ENCODE measurements at places on chromosomes 12 and 14.

GRCh38 chr14:72305561-72305960, 373.3 kb downstream of the RGS6 start:
- no peak for DNase-seq

- DNase-seq = peak; percentile 13
These were observed 102.4 kb downstream of the ESR2 start for GRCh38 chr14:64191756-64192155.

DNA sequence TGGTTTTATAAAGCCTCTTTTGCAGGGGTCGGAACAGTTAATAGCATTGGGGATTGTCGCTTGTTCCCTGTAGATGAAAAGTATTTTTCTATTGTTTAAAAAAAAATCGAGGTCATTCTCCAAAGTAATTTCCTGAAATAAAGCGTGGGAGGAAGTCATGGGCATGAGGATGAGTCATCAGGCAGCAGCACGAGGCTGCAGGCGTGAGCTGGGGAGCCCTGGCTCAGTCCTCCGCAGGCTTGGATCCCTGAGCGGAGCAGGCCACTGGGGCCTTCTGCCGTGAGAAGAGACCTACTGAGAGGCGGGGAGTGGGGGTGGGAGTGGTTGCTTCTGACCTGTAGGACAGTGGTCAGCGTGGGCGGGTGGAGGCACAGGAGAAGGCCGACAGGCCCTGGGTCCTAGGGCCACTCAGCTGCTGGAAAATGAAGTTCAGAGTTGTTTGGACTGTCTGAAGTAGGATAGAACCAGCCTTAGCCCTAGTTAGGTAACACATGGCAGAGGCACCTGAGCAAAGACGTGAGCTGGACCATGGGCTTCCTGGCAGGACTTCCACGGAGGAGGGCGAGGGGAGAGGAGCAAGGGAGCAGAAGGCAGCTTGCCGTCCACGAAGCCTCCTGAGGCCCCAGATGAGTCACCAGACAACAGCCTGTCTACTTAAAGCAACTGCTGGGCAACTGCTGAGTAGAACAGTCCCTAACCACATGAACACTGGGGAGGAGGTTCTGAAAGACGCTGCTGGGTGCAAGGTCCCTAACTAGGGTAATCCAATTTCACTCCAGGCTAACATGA, 21.1 kb upstream of the LGALS3 start:
- peak; percentile 81 for DNase-seq

GRCh38 chr12:118689793-118690192, 291.5 kb upstream of the SRRM4 start:
- no peak for DNase-seq

DNA sequence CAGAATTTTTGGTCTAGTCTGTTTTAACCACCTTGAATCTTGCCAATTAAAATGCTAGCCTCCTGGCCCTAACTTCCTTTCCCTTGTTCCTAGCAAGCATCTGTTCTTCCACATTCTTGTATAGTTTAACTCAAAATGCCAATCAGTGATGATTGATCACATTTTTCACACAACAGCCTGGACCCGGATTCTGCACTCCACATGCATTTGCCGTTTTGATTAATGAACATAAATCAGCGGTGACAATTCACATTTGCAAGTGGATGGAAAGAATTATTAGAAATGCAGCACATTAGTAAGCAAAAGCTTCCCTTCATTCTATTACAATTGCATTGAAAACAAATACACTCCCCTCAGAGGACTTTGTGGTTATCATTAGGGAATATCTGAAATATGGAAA, 83.4 kb downstream of the PDZRN4 start:
- no peak for DNase-seq

DNA sequence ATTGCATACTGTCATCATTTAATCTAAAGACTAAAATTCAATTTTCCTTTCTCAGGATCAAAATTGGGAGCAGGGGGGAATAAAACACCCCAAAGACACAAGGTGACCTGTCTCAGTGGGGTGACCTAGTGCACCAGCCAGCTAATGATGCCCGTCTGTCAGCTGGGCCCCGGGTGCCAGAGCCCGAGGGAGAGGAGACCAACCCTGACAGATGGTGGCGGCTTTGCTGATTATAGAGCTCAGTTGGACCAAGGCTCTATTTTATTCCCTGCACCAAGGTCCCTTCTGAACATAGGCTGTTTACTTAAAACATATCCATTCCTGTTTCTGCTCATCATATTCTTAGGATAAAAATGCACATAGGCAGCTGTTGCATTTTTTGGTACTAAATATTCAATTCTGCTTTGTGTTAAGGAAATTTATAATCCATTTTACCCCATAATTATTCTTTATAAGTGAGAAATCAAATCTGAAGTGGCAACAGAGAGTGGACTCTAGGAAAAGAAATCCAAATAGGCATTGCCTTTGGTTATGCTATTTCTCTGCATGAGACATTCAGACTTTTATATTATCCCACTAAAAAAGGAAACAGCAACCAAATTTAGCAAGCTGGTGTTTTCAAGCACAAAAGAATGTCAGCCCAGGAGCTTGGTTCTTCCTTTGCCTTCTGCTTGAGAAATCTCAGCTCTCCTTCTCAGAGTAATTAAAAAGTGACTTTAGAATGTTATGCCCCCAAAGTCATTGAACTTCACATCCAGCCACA, 96.8 kb upstream of the IFNG-AS1 start:
- no peak for DNase-seq

- no peak for DNase-seq
These were observed 23.3 kb downstream of the C14orf132 start for GRCh38 chr14:96062506-96062905.

GRCh38 chr12:82473111-82473754, 114.9 kb downstream of the METTL25 start:
- no peak for DNase-seq

- DNase-seq = no peak
These were observed 6.8 kb downstream of the RASSF9 start for GRCh38 chr12:85829391-85829790.

- DNase-seq = no peak
These were observed at the start of gene SMOC1 for GRCh38 chr14:69879175-69880043. Gene SMOC1, plus strand, starts transcription at chr14:69879416. Its CDS starts 263 bp downstream, at chr14:69879679.

GRCh38 chr12:106249411-106250135, 1.8 kb upstream of the CKAP4 start:
- no peak for DNase-seq

DNA sequence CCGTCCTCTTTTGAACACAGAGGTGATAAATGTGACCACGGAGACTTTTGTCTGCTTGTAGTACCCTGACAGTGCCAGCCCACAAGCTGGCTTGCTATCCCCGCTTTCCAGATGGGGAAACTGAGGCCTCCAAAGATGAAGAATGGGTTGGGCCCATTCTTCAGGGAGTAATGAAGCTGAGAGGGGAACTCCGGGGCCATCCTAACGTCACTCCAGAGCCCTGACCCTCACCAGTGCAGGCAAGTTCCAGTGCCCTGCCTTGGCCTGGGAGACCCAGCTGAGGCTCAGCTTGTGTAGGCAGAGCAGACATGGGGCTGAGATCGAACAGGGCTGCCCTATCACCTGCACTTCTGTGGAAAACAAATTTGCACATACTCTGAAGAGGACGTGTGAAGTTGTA, 277.1 kb downstream of the DPF3 start:
- no peak for DNase-seq

- DNase-seq = no peak
These were observed 153.8 kb downstream of the SLC35F4 start for GRCh38 chr14:57712102-57712501.

DNA sequence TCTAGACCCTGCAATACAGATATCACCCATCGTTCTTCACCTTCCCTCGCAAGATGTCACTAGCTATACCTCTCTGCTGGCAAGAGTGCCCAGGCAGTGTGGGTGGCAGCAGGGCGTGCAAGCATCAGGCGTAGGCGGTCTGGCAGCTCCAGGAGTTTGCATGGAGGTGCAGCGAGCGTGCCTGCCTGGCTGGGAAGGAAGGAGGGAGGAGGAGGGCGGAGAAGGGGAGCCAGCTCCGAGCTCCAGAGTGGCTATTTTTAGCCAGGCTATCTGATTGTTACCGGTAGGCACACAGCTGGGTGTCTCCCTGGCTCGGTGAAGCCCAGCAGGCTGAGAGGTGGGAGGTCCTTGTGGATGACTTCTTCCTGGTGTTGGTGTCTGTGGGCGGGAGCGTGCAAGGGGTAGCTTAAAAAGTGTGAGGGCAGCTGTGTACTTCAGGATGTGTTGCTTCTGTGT, 6.2 kb downstream of the FOXJ2 start:
- DNase-seq = peak; percentile 78

DNA sequence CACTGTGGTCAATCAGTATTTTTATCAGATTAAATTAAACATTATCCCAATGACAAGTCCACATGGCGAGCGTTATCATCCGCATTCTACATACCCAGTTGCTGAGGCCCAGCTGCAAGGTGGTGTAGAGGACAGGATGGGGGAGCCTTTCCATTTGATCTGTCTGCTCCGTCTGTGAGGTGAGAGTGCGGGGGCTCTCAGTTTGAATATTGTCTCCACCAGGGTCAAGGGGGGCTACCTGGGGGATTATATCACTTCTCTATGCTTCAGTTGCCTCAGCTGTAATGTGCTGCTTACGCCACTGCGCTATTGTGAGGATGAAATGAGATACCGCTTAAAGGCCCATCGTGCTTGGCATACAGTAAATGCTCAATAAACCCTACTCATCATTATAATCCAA, 1106.0 kb downstream of the BCL11B start:
- no peak for DNase-seq

DNA sequence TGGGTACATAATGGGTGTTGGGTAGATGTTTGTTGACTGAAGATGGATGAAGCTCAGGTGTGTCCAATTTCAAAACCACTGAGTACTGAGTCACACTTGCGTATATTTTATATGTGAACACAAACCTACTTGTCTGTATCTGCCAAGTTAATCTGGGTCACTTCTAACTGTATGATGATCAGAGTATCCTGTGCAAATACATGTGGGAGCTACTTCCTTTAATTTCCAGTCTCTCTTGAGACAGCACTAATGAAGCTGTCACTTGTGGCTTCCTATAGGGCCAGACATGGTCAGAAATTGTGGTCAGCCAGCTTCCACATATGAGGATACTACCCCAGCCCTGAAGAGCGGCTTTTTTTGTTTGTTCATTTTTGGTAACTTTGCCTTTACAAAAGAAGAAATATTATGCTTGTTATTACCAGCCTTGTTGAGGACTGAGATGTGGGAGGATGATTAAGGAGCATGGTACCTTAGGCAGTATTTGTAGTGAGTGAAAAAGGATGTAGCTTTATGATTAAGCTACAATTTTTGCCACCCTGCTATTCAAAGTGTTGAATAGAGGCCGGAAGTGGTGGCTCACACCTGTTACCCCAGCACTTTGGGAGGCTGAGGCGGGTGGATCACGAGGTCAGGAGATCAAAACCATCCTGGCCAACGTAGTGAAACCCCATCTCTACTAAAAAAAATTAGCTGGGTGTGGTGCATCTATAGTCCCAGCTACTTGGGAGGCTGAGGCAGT, 32.4 kb downstream of the PLXNC1 start:
- no peak for DNase-seq

- DNase-seq = no peak
These were observed 151.2 kb downstream of the C12orf75 start for GRCh38 chr12:105481392-105482300.

GRCh38 chr12:80373666-80374065, 70.4 kb upstream of the PTPRQ start:
- no peak for DNase-seq

- peak; percentile 24 for DNase-seq
These were observed 25.9 kb upstream of the HIGD1C start for GRCh38 chr12:50926415-50926814.

DNA sequence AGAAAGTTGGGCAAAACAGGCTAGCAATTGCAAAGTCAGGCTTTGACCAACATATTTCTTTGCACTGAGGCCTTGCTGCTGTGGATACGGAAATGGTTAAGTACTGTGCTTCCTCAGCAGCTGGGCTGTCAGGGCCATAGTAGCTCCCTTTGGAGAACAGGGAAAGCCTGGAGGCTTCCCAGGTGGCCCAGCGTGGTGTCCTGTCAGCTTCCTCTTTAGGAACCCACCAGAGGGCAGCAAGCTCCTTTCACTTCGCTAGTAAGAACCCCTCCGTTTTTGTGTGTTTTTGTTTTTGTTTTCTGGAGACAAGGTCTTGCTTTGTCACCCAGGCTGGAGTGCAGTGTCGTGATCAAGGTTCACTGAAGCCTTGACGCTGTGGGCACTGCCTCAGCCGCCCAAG, 1.7 kb upstream of the CFAP251 start:
- DNase-seq = peak; percentile 42

DNA sequence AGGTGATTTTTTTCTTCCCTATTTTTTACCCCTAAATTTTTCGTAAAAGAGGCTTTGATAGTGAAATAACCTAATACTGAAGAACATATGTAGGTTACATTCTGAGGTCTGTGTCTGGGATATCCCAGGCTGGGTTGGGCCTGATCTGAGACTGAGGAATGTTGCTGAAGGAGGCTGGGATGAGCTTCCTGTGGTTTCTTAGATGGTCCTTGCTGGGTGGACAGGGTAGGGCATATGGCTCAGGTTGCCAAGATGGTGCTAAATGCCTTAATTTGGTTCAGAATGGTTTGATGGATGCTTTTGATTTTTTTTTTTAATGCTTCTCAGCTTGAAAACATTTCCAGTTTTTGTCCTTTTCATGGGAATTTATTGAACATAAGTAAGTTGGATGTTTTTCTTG, 124.6 kb upstream of the PMCH start:
- no peak for DNase-seq

Measured in hematopoietic multipotent progenitor cell treated with erythropoietin and hydrocortisone succinate and interleukin-3 and kit ligand, for 8 days (in vitro differentiated cells).